ENCODE measurements at places on chromosomes 5 and 9.

DNA sequence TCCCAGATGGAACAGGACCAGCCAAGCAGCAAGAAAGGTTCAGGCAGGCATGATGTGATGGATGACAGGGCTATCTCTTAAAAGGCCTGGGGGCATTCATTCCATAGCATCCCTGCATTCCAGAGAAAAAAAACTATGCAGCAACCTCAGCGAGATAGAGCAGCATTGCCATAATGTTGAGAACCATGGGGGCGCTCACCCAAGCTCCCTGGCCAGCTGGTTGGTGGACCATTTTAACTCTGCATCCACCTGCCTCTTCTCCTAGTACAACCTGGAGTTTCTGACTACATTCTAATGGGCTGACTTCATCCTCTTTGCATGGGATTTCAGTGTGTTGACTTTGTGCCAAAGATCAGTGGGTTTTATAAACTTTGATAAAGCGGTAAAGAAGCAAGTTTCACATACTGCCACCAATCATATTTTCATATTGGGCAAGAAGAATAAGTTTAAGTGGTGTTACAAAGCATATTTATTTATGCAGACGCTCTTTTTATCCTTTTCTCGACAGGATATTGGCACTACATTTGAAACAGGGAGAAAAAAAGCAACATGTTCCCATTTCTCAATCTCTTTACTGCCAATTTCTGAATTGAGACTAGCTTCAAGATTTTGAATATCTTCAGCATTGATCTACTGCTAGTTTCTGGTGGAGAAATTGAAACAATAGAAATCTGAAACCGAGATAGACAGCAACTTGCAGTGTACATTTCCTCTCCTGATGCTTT is 378.3 kb upstream of the WWC1 start:
- no peak for DNase-seq

GRCh38 chr5:71587766-71588532 is 809 bp downstream of the MCCC2 start:
- DNase-seq = peak; percentile 19

DNA sequence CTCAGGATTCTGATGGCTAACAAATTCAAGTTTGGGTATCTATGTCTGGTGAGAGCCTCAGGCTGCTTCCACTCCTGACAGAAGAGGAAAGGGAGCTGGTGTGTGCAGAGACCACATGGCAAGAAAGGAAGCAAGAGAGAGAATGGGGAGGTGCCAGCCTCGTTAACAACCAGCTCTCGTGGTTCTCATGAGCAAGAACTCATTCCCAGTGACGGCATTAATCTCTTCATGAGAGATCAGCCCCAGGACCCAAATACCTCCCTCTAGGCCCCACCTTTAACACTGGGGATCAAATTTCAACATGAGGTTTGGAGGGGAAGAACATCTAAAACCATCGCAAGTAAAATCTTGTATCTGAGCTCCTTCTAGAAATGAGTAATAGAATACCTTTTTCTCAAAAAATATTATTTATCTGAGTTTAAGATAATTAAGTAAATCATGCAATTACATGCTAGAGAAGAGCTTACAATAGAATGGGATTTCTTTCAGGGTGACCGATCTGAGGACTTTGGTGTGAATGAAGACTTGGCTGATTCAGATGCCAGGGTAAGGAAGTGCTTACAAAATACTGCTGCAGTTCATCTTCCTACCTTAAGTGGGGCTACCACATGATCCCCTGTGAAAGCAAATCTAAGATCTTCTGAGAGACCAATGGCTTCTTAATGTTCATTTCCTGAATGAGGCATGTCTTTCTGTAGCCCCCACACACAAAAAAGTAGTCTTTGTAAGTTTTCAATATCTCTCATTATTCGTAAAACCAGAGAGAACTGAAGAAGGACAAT is 11.5 kb downstream of the ANXA1 start:
- peak; percentile 16 for DNase-seq

GRCh38 chr5:75758116-75758515 is 40.9 kb upstream of the POC5 start:
- DNase-seq = no peak

DNA sequence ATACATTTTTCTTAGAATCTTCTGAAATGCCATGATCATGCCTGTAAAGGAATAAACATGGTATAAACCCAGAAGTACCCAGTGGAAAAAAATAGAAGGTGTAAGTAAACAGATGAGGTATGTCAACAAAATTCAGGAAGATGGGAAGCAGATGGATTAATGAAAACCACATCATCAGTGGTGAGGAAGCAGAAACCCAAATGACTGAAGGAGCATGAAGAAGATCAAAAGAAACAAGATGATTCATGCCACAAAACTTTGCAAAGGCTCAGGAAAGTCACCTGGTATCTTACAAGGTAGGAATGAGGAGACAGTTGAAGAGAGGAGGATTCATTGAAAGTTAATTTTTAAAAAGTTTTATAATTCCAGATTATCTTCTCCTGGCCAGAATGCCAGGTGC is 132.8 kb upstream of the PAPPA start:
- DNase-seq = no peak

DNA sequence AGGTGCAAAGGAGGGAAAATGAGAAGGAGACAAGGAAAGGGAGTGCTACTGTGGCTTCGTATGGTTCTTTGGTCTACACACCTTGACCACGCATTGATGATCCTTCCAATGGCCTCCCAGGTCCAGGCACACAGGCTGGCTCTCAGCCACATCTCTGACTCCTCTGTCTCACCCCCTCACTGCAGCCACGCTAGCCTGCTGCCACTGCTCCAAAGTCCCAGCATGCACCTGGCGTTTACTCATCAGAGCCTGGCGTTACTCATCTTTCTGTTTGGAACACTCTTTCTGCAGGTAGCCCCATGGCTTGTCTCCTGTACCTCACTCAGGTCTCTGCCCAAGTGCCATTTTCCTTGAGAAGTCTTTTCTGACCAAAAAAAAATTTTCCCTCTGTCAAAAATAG is 195.5 kb downstream of the SNCAIP start:
- no peak for DNase-seq

- DNase-seq = no peak
These were observed 21.9 kb upstream of the SPRY4 start for GRCh38 chr5:142346706-142347105.

DNA sequence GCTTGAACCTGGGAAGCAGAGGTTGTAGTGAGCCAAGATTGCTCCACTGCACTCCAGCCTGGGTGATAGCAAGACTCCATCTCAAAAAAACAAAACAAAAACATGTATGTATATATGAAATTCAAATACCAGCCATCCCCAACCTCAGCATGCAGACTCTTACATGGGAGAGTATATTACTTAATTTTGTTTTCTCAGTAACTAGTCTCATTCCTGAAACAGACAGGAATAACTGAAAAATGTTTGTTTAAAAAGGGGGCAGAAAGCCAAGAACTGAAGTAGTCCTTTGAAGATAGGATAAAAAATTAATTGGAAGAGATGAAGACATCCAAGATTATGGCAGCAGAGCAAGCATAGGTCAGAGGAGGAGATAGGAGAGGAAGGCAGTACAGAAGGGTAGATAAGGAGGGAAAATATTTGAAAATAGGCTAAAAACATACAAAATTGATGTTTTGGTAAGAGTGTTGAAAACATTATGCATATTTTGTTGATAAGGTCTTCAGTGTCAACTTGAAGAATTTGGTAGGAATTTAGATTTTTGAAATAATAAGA is 309.9 kb downstream of the MAT2B start:
- no peak for DNase-seq

DNA sequence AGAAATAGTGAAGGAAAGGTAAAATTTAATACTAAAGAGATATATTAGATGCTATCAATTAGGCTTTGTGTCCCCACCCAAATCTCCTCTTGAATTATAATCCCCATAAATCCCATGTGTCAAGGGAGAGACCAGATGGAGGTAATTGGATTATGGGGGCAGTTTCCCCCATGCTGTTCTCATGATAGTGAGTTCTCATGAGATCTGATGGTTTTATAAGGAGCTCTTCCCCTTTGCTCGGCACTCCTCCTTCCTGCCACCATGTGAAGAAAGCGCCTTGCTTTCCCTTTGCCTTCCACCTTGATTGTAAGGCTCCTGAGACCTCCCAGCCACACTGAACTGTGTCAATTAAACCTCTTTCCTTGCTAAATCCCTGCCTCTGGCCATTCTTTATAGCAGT is 697.0 kb upstream of the RGMB start:
- no peak for DNase-seq

DNA sequence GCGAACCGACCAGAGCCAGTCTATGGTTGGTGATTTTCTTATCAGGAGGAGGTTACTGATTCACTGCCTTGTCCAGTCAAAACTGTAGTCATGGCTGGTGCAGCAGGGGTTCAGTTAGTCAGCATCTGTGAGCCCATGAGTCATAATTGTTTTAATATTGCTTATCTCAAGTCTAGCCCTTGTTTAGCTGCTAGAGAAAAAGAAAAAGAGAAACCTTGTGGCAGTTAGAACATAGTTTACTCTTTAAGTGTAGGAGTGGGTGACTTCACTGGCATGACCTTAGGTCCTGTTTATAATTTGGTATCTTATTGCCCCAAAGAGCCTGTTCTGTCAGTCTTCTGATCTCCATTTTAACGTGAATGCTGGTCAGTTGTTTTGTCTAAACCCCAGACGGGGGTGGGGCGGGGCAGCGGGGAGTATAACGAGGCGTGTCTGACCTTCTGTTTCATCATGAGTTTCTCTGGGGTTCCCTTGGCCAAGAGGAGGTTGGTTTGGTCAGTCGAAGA is 76.9 kb upstream of the NFIL3 start:
- peak; percentile 68 for DNase-seq

GRCh38 chr5:150434464-150434863 is 15.1 kb downstream of the RPS14 start:
- DNase-seq = peak; percentile 79

DNA sequence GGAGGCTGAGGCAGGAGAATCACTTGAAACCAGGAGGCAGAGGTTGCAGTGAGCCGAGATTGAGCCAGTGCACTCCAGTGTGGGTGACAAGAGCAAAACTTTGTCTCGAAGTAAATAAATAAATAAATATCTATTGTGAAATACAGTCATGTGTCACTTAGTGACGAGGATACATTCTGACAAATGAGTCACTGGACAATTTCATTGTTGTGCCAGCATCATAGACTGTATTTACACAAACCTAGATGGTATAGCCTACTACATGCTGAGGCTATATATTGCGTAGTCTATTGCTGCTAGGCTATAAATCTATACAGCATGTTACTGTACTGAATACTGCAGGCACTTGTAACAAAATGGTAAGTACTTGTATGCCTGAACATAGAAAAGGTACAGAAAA is 61.1 kb upstream of the CCL21 start:
- DNase-seq = peak; percentile 1

GRCh38 chr9:130929571-130930038 is 9.4 kb downstream of the FIBCD1 start:
- no peak for DNase-seq

DNA sequence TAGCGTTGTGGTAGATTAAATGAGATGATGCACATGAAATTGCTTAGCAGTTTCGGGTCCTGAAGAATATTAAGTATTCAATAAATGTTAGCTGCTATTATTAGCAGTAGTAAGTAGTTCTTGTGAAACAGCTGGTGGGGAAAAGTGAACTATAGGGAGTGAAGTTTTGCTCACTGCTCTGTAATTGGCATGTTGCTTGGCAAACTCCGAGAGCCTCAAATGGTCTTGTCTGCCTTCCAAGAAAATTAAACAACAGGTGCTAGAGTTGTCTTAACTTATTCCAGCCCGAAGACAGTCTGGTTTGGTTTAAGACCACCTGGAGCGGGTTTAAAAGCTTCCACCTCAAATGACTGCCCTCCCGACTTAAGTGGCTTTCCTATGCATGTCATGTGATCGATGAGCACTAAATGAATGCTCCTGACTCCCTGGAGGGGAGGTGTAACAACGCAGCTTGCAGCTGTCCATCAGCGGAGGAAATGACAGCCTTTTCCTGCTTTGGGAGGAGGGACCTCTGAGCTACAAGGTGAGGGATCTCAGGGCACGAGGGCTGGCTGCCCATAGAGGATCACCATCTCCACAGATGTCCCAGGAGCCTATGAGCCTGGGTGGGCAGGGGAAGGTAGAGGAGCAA is 202.9 kb upstream of the PANK3 start:
- DNase-seq = no peak

GRCh38 chr5:149264439-149265067 is 7.1 kb upstream of the AFAP1L1 start:
- no peak for DNase-seq

DNA sequence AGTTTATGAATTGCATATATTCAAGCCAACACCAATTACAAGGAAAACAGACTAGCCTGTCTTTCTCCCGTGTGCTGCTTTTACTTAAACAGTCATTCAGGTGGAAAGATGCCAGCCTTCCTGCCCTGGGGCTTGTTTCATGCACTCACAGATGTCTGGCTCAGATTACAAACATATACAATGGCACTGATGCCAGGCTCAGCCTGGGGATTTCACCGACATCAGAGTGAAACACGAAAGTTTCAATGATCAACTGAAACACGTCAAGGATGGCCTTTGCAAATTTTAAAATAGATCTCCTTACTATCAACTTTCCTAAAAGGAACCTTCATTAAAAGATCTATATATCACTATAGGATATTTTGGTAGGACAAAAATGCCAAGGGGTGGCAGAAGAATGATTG is 1576.5 kb downstream of the EFNA5 start:
- peak; percentile 93 for DNase-seq

DNA sequence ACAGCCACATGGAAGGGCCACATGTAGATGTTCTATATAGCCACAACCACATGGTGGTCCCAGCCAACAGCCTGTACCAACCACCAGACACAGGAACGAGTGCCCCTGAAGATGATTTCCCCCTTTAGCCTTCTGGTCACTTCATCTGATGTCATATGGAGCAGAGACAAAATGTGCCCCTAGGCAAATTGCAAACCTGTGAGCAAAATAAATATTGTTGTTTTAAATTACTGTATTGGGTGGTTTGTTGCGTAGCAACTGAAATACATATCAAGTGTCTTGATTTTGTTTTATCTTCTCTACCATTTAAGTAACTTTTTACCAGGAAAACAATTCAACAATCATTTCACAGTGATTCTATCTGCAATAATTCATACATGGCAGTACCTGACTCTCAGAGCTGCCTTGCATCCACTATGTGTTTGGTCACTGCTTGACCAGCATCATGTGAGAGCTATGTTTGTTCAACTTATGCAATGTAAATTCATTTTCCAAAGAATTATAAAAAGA is 142.5 kb upstream of the VLDLR start:
- DNase-seq = no peak

DNA sequence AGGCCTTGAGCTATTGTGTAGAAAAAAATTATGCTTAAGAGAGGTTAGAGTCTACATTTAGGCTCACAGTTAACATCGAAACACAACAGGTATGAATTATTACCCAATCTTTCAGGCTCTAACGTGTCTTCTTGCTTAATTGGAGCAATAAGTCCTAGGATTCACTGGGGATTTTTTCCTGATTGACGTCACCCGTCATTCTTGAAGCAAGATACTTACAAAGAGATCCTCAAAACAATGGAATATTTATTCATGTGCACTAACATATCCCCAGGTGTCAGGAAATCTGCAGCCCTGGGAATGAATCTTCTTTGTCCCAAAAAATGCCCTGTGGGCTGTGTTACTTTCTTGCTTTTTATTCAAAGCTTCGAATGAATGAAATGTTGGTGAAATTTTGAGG is 413.5 kb downstream of the NFIB start:
- no peak for DNase-seq

Measured in adipocyte (in vitro differentiated cells).